Nucleus accumbens (tissue), 56 donors: ENCODE measurements at places on chromosomes 7 and 10.

DNA sequence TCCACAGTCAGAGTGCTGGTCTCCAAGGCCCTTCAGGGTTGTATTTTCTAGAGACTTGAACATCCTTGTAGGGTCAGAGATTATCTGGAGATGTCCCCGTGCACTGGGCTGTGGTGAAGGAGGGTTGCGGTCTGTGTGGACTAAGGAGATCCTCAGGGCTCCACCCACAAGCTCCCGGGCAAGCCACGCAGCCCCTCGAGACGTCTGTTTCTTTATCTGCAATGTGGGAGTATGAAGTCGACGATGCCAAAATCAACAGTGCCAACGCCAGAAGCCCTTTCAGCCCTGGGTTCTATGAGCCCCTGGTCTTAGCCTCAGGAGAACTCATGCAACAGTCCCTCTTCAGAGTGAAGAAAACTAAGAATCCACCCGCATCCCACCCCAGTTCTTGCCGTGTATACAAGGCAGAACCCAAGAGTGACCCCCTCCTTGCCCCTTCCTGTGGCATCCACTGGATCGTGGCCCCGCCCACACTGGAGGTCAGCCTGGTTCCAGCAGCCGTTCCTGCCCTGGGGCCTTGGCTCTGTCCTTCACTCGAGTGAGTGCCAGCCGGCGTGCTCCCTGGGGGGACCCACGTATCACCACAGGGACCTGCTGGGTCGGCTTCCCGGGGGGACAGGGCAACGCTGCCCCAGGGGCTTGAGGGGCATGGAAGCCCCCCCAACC is 6.0 kb upstream of the SHH start:
- DNase-seq = no peak

- no peak for DNase-seq
Observed at GRCh38 chr10:86263907-86264306, 102.7 kb downstream of the GRID1 start.

DNA sequence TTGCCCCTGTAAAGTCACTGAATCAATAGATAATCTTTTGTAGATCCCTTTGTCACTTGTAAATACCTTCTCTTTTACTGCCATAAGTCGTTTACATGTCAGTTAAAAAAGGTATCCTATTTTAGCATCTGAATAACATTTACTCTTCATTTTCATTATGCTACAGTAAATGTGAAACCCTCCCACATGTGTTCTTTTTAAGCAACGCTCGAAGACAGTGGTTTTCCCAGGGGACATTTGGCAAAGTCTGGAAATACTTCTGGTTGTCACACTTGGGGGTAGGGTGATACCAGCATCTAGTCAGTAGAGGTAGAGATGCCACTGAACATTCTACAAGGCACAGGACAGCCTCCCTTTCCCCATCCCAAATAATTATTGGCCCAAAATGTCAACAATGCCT is 23.7 kb downstream of the ATAD1 start:
- DNase-seq = no peak

DNA sequence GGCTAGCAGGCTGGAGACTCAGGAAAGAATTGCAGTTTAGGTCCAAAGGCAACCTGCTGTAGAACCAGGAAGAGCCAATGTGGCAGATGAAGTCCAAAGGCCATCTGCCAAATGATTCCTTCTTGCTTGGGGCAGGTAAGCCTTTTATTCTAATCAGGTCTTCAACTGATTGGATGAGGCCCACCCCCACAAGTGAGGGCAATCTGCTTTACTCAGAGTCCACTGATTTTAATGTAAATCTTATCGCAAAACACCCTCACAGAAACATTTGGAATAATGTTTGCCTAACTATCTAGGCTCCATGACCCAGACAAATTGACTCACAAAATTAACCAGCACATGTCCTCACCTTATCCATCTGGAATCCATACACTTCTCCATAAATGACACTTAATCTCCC is 7.8 kb downstream of the GIMAP8 start:
- no peak for DNase-seq

DNA sequence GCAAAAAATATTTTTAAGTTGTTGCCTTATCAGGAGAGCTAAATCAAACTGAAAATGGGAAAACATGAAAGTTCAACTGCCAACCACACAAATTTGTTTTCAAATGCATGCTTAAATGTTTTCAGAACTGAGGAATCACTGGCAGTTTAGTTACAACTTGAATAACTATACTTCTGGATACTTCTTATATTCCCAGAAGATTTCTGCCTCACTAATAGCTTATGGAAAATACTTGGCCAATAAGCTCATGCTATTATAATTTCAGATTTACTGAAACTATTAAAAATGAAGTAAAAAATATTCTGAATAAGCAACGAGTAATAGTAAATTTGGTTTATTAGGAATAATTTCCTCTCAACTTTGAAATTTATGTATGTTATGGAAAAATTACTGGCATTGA is 222.2 kb downstream of the CDK14 start:
- DNase-seq = no peak

GRCh38 chr7:101137651-101138212 is 10.8 kb downstream of the SERPINE1 start:
- no peak for DNase-seq

- DNase-seq = no peak
Observed at GRCh38 chr10:86813982-86814381, 57.6 kb downstream of the BMPR1A start.

- peak; percentile 55 for DNase-seq
Observed at GRCh38 chr7:146115851-146116520, 615 bp upstream of the CNTNAP2 start.

GRCh38 chr10:125096371-125096770 is 64.0 kb downstream of the CTBP2 start:
- no peak for DNase-seq

- peak; percentile 66 for DNase-seq
Observed at GRCh38 chr7:66950763-66951162, 29.7 kb downstream of the TMEM248 start.

DNA sequence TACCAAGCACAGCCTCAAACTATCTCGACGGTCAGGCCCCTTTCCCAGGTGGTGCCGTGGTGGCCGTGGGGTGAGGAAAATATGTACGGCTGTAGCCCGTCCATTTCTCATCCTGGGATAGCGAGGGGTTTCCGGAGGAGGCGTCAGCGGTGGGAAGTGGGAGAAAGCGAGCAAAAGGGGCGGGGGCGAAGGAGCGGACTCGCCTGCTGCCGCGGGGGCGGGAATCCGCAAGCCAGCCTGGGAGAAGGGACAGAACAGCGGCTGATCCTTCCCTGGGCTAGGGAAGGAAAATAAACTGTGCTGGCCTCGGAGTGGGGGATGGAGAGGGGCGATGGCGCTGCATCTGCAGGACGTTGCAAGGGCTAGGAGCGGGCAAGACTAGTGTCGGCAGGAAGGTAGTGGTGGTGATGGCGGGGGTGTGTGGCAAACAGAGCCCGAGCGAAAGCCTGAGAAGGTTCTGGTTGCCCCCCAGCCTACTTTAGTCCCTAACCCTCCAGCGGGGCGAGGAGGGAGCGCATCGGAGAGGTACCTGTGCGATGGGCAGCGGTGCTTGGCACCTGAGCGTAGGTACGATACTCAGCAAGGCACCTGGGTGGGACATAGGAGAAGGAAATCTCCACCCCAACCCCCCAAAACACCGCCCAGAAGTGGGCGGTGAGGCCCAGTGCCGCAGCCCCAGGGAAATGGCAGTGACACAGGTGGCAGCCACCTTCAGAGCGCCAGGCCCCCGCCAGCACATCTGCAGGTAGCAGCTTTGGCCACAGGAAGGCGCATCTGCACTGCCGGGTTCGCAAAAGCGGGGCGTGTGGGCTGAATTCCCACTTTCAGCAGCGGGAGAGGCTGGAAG is 49.9 kb upstream of the STEAP1B start:
- DNase-seq = no peak

DNA sequence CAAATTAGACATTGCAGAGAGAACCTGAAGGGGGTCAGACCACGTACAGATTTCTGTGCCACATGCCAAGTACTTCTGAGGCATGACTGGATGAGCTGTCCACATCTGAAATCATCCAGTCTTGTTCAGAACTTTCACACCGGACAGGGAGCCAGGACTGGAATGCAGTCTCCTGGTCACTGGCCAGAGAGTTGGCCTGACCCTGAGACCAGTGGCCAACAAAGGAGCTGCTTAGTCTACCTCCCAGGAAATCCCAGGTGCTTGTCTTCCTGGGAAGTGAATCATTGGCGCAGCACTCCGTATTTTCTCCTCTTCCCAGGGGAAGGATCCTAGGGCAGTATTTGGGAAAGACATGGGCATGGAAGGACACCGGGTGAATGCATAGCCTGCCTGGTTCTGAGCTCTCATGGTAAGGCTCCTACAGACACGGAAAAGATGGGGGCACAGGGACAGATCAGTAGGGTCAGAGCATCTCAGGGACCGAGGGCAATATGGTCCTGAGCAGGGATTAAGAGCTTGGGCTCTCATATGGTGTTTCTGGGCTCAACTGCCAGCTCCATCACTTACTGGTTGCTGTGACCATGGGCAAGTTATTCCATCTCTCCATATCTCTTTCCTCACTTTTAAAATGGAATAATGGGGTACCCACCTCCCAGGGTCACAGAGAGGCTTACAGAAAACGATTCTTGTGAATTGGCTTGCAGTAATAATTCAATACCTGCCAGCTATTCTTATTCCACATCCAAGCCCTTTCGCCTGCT is 1.3 kb upstream of the SCD start:
- DNase-seq = no peak

DNA sequence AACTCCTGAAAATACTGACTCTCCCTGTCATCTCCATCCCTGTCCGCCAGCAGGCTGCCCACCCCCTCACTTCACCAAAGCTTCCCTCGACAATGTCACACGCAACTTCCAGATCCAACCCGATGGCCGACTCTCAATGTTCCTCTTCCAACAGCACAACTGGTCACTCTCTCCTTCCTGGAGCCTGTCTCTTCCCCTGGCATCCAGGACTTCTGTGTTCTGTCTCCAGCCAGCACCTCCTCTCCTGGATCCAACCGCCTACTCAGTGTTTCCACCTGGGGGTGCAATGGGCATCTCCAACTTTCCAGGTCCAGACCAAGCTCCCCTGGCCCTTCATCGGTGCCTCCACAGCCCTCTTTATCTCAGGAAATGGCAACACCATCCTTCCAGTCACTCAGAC is 8.6 kb downstream of the CPA5 start:
- DNase-seq = no peak

GRCh38 chr7:94288096-94288495 is 106.6 kb upstream of the COL1A2 start:
- no peak for DNase-seq

GRCh38 chr7:45980973-45981372 is 59.9 kb upstream of the IGFBP3 start:
- no peak for DNase-seq

GRCh38 chr7:143885951-143886350 is 16.0 kb downstream of the TCAF1 start:
- no peak for DNase-seq

GRCh38 chr7:131254211-131254610 is 73.5 kb upstream of the MKLN1 start:
- DNase-seq = no peak

DNA sequence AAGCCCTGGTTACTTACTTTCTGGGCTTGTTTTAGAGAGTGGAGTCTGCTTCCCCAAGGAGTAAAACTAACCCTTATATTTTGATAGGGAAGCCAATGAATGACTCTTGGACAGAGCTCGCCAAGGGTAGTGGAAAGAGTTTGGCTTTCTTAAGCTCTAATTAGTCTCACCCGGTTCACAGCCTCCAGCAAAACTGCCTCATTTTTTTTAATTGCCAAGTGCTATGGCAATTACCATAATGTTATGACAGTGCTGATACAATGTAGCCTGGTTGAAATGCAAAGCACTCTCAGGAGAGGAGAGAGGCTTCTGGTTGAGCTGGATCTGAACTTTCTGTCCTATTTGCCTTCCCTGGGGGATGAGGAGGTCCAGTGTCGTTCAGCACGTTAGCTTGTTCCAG is 376.1 kb upstream of the CHRM2 start:
- DNase-seq = no peak

DNA sequence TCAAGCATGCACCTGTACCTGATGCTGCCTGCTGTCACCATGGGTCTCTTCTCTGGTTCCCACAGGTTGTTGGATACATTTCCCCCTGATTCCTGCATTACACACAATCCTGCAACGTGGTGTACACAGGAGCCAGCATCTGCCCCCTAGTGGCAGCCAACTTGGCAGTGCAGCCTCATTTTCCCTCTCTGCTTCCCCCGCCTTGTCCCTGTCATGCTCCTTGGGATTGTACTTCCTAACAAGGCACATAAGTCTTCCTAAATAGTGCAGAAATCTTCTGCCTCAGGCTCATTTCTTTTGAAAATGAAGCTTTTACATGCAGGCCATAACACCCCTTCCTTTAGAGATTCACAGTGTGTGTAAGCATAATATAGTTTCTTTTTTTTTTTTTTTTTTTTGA is 387.5 kb downstream of the CCSER2 start:
- DNase-seq = no peak

GRCh38 chr10:43599333-43599732 is 6.9 kb upstream of the ZNF485 start:
- DNase-seq = no peak

- no peak for DNase-seq
Observed at GRCh38 chr7:51075681-51076580, 240.7 kb downstream of the COBL start.

DNA sequence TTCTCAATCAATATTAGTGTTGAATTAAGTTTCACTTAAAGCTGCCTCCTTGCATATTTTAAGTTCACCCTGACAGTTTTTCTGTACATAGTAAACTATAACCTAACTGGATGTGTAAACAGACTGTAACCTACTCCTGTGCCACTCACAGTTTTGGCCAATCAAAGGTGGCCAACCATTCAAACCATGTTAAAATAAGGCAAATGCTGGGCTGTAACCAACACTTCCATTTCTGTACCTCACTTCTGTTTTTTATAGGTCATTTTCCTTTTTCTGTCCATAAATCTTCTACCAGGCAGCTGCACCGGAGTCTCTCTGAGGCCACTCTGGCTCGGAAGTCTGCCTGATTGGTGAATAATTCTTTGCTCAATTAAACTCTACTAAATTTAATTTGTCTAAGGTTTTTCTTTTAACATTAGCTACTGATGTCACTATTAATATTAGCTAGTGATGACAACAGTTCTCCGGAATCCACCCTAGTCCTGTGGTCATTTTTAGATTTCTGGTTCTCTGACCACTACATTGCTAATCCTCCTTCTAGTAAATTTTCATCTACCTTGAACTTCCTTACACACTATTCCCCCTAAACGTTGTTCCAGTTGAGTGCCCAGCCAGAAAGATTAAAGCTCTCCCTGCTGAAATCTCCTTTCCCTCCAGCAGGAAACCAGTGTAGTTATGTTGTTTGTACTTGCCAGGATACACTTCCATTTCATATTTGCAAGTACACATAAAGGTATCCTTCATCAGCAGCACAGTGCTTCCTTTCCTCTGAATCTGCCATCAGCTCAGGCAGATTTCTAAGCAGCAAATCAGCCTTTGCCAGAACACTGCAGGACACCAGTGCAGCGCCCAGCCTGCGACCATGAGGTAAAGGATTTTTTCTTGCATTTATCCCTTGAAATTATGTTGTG is 18.6 kb upstream of the IFIT2 start:
- DNase-seq = no peak

DNA sequence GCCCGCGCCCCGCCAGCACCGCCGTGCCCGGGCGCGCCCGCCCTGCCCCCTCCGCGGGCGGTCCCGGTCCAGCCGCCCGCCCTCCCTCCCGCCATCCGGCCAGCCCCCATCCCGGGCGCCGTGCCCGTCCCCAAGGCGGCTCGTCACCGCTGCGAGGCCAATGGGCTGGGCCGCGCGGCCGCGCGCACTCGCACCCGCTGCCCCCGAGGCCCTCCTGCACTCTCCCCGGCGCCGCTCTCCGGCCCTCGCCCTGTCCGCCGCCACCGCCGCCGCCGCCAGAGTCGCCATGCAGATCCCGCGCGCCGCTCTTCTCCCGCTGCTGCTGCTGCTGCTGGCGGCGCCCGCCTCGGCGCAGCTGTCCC is at the start of gene HTRA1:
Gene HTRA1, plus strand, starts transcription at position 187 of the 362 bp plus-strand sequence. Its CDS starts 100 bp downstream, at position 287.
- peak; percentile 84 for DNase-seq
